Body of pancreas (tissue), 4 donors: ENCODE measurements at places on chromosomes 1 and 21. TPM values are rescaled to one million over a fixed set of nuclear protein-coding genes. Genes with fewer than 3 reads are reported as not detected.

Gene TMEM61
- total RNA-seq = 3.6 TPM

Gene ATP1A2
- total RNA-seq = 41.2 TPM

DNA sequence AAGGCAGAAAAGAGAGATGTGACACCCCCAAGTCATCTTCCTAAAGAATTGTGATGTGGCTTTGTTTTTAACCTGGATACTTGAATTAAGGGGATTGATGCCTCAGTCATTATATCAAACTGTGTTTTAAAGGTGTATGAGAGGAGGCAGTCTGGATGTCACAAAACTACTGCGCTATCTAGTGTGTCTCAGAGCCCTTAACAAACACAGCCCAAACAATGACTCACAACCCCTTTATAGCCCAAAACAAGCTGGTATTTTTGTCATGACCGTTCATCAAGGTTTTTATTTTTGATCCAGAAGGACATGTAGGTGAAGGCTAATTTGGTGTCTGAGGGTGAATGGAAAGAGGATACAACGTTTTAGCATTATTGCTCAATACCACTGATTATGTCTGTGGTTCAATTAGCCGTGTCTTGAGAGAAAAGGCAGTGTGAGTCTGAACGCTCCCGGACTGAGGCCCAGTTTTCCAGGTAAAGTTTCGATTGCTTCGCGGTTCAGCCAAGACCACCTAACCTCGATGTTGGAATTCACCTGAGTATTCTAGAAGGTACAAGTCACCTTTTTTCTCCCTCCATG is 71.6 kb downstream of the SGIP1 start:
- DNase-seq = no peak

DNA sequence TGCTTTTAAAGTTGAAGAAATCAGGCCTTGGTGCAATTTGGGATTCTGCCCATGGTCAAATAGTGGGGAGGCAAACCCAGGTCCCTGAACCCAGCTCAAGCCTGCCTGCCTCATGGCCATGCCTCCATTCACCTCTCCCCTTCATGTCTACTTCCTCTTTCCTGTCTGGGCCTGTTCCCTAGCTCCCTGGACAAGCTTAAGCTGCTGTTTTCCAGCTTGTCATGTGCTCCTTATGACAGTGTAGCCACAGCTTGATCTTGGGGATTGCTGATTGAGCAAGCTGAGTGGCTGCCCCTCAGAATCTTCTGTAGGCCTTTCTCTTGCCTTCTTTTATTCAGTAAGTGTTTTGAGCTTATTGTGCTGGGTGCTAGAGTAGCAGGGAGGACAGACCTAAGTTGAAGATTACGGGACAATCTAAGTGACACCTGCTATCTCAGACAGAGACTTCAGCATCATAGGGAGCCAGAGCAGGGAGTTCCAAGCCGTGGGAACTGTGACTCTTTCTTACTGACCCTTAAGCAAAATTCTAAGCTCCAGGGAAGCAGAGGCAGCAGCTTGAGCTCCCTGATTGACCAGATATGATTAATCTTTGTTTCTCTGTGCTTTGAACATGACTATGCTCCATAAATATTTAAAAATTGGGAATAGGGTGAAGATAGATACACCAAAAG is 520 bp upstream of the MR1 start:
- peak; percentile 34 for DNase-seq

DNA sequence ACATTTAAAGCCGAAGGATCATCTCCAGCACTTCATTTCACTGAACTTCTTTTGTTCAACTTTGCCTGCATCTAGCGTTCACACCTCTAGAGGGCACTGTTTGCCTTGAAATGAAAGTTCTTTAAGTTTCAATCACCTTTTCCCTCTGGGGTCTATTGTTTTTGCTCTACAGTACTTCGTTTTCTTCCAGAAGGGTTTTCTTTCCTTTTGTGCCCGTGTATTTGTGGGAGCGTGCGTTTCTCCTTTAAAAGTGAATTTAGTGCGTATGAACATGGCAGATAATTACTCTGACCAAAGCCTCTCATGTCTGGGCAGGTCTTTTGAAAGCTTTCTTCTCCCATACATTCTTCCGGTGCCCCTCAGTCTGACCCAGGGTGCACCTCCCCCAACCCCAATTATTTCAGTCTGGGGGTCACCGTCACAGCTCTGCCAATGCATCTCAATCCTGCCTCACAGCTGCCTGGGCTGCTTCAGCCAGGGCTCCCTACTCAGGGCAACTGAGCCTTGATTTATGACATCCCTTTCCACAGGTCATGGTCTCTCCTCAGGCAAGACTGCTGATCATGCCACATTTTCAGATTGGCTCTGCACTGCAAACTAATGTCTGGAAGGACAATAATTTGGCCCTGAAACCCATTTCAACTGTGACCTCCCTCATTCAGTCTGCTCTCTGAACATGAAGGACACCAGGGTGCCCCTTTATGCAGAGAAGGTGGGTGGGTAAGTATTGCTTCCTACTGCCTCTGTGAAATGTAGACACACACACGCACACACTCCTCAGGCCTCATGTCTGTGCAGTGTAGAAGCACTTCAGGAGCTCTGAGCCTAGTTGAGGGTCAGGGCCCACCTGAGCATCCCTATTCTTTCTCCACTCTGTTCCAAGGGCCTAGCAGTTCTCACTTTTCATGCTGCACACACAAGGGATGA is 88.6 kb downstream of the NUF2 start:
- DNase-seq = peak; percentile 45

GRCh38 chr1:44029260-44029910 is 1.9 kb downstream of the SLC6A9 start:
- DNase-seq = peak; percentile 33

Gene DYNLT5
- total RNA-seq = not detected

GRCh38 chr1:54125386-54126070 is 27.3 kb downstream of the CDCP2 start:
- DNase-seq = peak; percentile 73
